ENCODE measurements at places on chromosomes 3 and 15.

- ATAC-seq: no peak
These were observed 101.3 kb upstream of the LRRC3B start for GRCh38 chr3:26521261-26521660.

GRCh38 chr15:85743392-85744055, 51.2 kb downstream of the KLHL25 start:
- no peak for ATAC-seq

DNA sequence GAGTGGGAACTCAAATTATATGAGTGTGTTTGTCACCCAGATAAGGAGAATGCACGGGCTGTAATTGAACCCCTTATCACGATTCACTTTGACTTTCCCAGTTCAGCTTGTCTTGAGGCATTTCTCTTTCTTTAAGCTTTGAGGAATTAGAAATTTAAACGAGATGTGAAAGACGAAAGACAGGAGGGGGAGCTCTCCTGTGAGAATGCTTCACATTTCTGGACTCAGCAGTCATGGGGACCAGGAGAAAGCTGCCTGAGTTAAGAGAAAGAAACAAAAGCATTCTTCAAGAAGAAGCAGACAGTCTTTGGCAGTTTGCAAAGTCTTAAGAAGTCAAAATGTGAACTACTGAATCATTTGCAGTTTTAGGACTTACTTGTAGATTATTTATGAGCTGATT, 205.6 kb downstream of the NECTIN3 start:
- no peak for ATAC-seq

- ATAC-seq: peak; percentile 28
These were observed 66.5 kb downstream of the MBNL1 start for GRCh38 chr3:152335273-152335672.

- ATAC-seq: no peak
These were observed 55.3 kb upstream of the VILL start for GRCh38 chr3:37935290-37935668.

GRCh38 chr15:84919106-84919667, 34.7 kb downstream of the SLC28A1 start:
- no peak for ATAC-seq

DNA sequence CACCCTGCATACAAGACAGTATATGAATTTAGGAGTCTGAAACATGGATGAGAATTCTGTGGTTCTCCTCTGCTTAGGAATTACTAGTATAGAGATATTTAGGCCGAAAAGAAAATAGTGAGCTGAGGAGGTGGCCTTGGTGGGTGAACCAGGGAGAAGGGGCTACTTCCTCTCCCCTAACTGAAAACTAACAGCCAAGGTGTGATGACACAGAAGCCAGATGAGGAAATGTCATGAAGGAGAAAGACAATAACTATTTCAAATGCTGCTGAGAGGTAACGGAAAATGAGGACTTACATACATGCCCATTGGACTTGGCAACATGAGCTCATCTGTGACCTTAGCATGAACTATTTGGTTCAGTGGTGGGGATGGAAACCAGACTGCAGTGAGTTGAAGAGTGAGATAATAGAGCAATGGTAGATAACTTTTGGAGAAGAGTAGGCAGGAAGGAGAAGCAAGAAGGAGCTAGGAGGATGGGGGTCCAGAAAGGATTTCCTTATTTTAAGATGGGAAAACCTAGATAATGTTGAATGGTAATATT, 114.4 kb upstream of the TSPAN3 start:
- ATAC-seq: no peak

- ATAC-seq: no peak
These were observed 128.8 kb upstream of the PRR23C start for GRCh38 chr3:139173372-139174108.

DNA sequence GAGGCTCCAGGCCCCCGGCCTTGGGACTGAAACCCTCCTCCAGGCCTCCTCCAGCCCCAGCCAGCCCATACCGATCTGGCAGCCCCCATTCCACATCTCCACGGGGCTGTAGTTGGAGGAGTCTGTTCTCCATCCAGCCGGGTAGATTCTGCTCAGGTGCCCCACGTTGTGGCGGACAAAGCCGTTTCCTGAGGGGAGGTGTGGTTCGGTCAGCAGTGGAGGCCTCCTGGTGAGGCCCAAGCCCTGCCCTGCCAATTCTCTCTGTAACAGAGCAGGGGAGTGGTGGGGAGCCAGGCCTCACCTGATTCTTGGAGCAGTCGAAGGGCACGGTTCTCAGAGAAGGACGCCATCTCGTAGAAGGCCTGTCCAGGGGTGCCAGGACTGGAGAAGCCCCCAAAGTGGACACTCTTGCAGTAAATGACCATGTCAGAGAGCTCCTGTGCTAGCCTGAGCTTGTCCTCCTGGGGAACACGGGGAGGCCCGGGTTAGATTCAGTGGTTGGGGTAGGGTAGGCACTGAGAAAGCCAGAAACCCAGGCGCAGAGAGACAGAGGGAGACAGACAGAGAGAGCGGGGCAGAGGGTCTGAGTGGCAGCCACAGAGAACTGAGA, 18.5 kb downstream of the VILL start:
- no peak for ATAC-seq

- peak; percentile 80 for ATAC-seq
These were observed 296.0 kb upstream of the ICE2 start for GRCh38 chr15:60774829-60775463.

GRCh38 chr15:43958861-43959330, 132.1 kb downstream of the WDR76 start:
- ATAC-seq: no peak

GRCh38 chr3:10361375-10361774, 40.5 kb upstream of the SEC13 start:
- ATAC-seq: no peak

- no peak for ATAC-seq
These were observed 23.5 kb downstream of the B3GALNT1 start for GRCh38 chr3:161081633-161082032.

GRCh38 chr3:194761384-194761783, 75.7 kb downstream of the FAM43A start:
- no peak for ATAC-seq

- no peak for ATAC-seq
These were observed 75.9 kb upstream of the PCSK6 start for GRCh38 chr15:101565377-101565776.

DNA sequence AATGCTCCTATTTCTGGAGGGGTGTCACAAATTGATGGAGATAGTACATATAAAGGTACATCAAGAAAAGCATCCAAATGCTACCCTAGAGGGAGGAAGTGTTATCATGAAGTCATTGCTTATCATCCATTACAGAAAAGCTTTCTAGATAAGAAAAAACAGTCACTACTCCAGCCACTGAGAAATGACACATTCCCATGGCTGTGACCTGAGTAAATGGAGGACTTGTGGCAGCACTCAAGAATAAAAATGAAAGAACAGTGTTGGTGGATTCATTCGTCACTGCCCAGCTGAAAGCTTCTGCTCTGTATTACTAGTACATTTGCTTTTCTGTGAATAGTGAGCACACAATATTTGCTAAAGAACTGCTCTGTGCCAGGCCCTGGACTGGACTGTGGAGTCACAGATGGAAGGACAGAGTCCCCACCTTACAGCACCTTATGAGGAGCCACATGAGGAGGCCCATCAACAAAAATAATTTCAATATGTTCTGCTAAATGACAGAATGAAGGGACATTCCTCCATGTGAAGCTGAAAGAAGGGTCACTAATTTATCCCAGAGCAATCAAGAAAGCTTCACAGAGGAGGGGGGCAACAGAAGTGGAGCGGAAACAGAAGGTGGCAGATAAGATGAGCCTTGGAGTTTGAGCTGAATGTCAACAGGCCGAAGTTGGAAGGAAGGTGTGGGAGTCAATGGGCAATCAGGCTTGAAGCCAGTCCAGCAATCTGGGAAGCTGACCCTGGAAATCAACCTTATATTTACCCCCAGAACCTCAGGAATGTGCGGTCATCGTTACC, 343.5 kb upstream of the TRIM42 start:
- no peak for ATAC-seq

DNA sequence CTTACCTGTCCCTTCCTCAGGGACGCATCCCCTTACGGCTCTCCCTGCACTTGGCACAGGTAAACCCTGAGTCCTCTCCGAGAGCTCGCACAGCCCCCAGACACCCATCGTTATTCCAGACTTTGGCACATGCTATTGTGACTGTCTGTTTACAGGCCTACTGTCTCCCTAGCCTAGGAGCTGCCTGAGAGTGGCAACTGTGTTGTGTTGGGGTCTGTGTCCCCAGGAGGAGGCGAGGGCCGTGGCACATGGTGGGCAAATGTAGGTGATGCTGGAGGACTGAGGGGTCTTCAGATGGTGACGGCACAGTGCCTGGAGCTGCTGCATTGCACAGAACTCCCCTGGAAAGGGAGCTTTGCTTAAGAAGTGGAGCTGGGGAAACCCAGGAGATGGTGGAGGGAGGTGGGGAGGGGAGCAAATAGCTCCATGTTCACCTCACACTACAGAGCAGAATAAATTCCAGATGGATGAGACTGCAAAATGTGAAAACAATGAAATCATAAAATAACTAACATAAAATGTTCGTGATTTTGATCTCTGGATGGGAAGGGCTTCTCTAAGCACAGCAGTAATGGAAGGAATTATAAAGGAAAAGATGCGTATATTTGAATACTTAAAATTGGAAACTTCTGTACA, 96.5 kb downstream of the SMAD6 start:
- no peak for ATAC-seq

DNA sequence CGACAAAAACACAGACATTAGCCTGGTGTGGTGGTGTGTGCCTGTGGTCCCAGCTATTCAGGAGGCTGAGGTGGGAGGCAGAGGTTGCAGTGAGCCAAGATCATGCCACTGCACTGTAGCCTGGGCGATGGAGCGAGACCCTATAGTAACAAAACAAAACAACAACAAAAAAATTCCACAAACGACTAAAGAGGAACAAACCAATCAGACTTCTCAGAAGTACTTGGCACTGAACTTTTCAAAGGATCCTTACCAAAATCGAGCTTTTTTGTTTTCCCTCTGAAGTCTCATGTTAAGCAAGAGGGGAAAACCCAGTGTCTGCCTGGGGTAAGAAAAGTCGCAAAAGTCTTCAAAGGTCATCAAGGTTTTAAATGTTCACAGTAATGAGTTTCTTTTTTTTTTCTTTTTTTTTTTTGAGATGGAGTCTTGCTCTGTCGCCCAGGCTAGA, 30.1 kb upstream of the TFRC start:
- peak; percentile 87 for ATAC-seq

DNA sequence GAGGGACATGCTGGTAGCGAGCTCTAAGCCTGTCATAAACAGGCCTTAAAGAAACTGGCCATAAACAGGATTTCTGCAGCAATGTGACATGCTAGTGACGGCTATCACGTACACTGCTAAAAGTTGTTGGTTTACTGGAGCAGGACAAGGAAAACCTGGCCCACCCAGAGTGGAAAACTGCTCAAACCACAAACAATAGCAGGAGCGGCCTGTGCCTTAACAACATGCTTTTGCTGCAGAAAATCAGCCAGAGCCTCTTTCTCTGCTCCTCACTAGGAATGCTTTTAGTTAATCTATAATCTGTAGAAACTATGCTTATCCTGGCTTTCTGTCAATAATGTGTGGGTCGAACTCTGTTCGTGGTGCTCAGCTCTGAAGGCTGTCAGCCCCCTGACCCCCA, 202.9 kb upstream of the UBE3A start:
- no peak for ATAC-seq

DNA sequence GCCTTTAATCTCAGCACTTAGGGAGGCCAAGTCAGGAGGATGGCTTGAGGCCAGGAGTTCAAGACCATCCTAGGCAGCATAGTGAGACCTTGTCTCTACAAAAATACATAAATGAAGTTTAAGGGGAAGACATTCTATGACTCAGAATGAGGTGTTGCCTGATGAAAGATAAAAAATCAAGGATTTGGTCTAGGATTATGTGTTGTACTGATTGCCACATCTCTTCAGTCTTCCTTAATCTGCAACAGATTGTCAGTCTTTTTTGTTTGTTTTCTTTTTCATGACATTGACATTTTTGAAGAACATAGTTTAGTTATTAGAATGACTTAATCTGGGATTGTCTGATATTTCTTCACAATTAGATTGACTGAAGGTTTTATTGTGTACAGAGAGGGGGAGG, 26.3 kb upstream of the DPPA4 start:
- no peak for ATAC-seq

DNA sequence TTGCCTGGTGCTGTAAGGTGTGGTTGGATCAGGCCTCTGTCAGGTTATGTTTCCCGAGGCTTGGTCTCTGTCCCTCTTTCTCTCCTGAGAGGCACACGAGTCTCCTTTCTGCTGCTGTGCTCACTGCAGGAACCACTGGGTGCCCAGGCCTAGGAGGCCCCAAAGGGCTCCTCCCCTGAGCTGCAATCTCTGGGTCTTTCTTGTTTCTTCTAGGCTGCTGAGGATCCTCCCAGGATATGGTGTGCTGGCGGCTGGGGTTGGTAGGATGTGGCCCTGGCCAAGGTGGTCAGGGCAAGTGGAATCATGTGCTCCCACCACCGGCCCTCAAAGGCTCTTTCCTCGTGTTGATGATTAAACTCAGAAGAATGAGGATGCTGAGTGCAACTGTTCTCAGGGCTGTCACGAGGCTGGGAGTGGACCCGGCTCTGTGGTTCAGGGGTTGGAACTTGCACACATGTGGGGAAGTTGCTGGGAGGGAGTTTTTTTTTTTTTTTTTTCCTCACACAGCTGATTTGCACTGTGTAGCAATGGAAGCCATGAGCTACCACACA, 43.6 kb upstream of the CTSH start:
- peak; percentile 20 for ATAC-seq

DNA sequence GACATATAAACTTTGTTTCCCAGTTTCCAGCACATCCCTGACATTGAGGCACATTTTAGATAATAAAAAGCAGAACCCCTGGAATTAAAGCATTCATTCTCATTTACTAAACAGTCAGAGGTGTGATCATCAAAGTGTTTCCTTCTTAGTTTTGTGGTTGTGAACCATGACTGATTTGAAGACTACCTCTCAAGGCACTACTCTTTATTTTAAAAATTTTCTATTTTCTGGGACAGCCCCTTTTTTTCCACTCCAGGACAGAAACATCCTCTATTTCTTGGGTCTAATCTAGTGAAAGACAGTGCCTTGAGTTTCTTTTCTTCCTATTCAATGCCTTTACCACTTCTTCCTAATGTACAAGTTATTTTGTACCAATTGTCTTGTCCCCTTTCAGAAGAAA, 5.2 kb downstream of the SST start:
- peak; percentile 24 for ATAC-seq

- no peak for ATAC-seq
These were observed 375.2 kb upstream of the EPHA3 start for GRCh38 chr3:88732186-88732585.

GRCh38 chr15:61830536-61831330, 229.5 kb downstream of the VPS13C start:
- no peak for ATAC-seq

Measured in activated CD4-positive, CD25-positive, alpha-beta regulatory T cell treated with anti-CD3 and anti-CD28 coated beads, Interleukin-2, amount 50 U/mL, for 24 hours (primary cell).